ENCODE measurements at places on chromosomes 5 and 9.

- peak; percentile 83 for DNase-seq
Measured at GRCh38 chr5:133825631-133826289, 142.7 kb downstream of the C5orf15 start.

DNA sequence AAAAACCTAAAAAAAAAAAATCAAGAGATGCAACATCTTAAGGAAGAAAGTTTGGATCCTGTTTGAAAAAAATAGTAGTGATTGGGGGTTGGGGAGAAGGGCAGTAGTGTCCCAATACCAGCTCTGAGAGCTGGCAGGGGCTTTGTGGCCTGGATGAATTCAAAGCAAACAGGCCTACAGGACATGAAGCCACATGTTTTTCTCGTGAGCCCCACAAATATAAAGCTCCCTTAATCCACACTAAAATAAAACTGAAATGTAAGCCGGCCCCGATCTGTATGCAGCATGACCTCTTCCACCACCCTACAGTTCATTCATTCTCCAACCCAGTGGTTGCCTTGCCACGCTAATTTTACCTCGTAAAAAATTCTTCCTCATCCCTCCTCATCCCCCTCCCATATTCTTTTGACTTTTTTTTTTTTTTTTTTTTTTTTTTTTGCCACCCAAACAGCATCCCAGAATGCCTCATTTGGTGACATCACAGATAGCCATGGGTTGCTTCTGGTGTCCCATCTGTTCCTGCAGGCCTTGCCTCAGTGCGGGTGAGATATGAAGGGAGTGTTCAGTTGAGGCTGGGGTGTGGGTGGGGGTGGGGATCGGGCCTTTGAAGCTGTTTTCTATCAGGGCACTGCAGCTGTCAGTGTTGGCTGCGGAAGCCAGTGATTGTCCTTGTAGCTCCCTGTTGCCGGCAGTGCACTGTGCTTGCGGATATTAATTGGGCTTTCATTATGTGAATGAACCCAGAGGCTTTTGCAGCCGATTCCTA, 81.6 kb upstream of the NFIB start:
- DNase-seq = peak; percentile 16

GRCh38 chr9:84293001-84293798, 47.4 kb downstream of the SLC28A3 start:
- DNase-seq = no peak

- peak; percentile 96 for DNase-seq
Measured at GRCh38 chr5:154260224-154260927, 69.8 kb downstream of the GALNT10 start.

DNA sequence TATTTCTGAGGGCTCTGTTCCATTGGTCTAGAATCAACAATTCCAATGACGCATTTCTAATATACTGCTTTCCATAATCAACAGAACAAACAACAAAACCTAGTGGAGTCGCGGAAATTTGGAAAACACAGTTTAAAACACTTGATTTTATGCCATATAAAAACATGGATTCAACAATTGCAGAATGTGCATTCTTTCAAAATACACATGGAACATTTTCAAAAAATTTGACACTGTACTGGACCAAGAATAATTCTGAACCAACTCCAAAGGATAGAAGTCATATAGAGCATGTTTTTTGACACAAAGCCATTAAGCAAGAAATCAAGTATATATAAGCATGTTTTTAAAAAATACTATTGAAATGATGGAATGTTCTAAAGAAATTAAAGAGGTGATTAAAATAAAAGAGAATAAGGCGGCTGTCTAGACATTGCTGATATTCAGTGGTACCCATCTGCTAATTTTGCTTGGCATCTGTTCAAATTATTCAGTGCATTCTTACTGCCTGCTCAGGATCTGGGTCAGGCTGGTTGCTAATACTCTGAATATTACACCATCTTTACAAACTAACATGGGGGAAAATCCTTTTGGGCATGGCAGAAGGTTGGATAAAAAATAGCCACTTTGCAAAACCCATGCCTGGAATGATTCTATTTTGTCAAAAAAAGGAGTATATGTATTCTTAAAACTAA, 221.3 kb downstream of the NPR3 start:
- DNase-seq = no peak

DNA sequence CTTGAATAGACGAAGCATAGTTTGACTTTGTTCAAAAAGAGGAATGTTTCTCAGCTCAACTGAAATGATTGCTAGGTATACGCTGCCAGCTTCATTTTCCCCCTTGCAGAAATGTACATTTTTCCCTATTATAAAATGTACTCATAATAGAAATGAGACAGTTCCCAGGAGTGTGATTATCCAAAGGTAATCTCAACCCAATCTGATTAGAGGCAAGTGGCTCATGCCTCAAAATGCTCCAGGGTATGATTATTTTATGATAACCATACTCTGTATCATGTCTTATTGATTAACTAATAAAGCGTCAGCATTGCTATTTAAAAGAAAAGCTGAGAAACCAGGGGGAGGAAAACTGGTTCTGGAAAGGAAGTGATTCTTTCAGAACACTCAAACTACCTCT, 54.9 kb upstream of the SMIM15 start:
- DNase-seq = no peak
